Frontal cortex (tissue), 4 donors: ENCODE measurements at places on chromosomes 1 and 21. TPM values are rescaled to one million over a fixed set of nuclear protein-coding genes. Genes with fewer than 3 reads are reported as not detected.

The PIGV gene
- 4.5 TPM for total RNA-seq

The DENND2D gene
- total RNA-seq: 1.2 TPM

The LCE2A gene
- total RNA-seq: not detected

The PDC gene
- not detected for total RNA-seq

The CRP gene
- not detected for total RNA-seq

The KCNA3 gene
- total RNA-seq: 20.8 TPM

The SPATA21 gene
- not detected for total RNA-seq

The C1orf94 gene
- total RNA-seq: under 0.01 TPM

The GBP5 gene
- under 0.01 TPM for total RNA-seq

The KCNJ9 gene
- total RNA-seq: 11.4 TPM

The B3GALT5 gene
- total RNA-seq: 0.41 TPM

The FAM78B gene
- total RNA-seq: 4.1 TPM

The FMO1 gene
- 3.7 TPM for total RNA-seq

The RHCE gene
- total RNA-seq: under 0.01 TPM
